ENCODE measurements at places on chromosomes 7 and 10.

GRCh38 chr7:151839451-151839921, 37.4 kb downstream of the PRKAG2 start:
- no peak for DNase-seq

DNA sequence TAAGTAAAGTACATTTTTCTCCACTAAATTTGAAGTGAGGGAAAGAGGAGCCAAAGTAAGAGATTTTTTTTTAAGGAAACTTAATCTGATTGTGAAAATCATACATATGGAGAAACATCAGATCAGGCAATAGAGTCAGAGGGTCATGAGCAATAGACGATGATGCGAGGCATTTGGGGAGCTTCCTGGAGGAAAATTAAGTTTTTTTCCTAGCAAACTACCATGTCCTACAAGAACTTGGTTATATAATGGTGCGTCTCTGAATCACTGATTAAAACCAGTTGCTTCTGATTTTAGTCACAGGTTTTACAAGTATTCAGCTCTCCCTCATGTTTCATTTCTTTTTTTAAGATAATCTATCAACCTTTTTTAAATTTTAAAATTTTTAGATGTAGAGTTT, 52.1 kb upstream of the MTURN start:
- no peak for DNase-seq

- no peak for DNase-seq
Observed at GRCh38 chr10:125953778-125954385, 57.5 kb downstream of the FANK1 start.

GRCh38 chr10:4825868-4826791, at the start of gene AKR1E2:
TSS of gene AKR1E2 (plus strand) at chr10:4826207. CDS start at chr10:4826325, 118 bp downstream.
- DNase-seq, result peak; percentile 74

DNA sequence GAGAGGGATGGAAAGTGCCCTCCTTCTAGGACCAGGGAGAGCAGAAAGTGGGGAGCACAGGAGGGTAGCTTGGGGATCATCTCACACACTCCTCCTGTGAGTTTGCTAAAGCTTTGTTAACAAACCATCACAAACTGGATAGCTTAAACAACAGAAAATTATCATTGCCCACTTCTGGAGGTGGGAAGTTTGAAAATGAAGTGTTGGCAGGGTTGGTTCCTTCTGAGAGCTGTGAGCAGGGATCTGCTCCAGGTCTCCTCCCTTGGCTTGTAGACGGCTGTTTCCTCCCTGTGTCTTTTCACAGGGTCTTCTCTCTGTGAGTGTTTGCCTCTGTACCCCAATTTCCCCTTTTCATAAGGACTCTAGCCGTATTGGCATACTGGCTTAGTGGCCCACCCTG, 32.0 kb upstream of the CXCL12 start:
- no peak for DNase-seq

- no peak for DNase-seq
Observed at GRCh38 chr10:29709484-29710002, 74.8 kb upstream of the SVIL start.

DNA sequence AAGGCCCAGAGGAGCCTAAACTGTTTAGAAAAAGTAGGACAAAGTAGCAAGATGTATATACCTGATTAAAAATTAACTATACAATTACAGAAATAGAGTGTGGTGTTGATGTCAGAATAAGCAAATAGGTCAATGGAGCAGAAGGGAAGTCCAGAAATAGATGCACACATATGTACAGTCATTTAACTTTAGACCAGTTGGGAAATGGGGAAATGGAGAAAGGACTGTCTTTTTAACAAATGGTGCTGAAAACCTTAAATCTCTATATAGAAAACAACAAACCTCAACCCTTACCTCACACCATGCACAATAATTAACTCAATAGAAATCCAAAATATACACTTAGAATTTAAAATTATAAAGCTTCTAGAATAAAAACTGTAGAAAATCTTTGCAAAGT, 72.2 kb downstream of the CH25H start:
- no peak for DNase-seq

DNA sequence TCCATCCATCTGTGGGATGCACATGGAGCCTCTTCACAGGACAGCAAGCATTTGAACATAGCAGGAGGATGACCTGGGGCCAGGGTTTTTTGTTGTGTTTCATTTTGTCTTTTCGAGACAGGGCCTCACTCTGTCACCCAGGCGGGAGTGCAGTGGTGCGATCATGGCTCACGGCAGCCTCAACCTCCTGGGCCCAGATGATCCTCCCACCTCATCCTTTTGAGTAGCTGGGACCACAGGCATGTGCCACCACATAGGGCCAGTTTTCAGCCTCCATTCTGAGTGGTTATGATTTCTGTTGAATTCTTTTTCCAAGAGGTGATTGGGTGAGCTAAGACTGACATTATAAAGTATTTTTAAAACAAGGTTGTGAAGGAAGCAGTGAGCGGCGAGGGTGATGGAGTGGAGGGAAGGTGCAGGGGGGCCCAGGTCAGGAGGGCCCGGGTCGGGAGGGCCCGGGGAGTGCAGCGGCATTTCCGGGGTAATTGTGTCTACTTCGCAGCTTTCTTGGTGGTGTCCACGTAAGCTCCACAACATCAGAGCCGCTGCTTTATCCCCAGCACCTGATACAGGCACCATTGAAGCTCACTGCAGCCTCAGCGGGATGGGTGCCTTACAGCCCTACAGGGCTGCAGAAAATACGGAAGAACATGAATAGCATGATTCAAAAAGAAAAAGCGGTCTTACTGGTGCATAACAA, 12.0 kb upstream of the LARP4B start:
- no peak for DNase-seq

DNA sequence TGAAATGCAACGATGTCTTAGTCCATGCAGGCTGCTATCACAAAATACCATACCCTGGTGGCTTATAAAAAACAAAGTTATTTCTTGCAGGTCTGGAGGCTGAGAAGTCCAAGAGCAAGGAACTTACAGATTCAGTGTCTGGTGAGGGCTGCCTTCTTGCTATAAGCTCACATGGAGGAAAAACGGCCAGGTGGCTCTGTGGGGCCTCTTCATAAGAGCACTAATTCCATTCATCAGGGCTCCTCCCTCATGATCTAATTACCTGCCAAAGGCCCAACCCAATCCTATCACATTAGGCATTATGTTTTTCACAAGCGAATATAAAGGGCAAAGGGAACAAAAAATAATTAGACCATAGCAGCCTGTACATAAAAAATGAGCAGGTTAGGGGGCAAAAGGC, 35.4 kb downstream of the PAPSS2 start:
- no peak for DNase-seq

- DNase-seq, result no peak
Observed at GRCh38 chr10:33722067-33722466, 387.6 kb upstream of the NRP1 start.

- DNase-seq, result no peak
Observed at GRCh38 chr7:112853422-112853821, 63.2 kb upstream of the TMEM168 start.

GRCh38 chr10:128575761-128576160, 449.5 kb upstream of the MKI67 start:
- no peak for DNase-seq

- no peak for DNase-seq
Observed at GRCh38 chr7:29063236-29063635, 83.1 kb downstream of the CPVL start.
